ENCODE measurements at places on chromosomes 4 and X.
A peak's percentile ranks its signal among the peaks of the same experiment; 100 is the strongest.

DNA sequence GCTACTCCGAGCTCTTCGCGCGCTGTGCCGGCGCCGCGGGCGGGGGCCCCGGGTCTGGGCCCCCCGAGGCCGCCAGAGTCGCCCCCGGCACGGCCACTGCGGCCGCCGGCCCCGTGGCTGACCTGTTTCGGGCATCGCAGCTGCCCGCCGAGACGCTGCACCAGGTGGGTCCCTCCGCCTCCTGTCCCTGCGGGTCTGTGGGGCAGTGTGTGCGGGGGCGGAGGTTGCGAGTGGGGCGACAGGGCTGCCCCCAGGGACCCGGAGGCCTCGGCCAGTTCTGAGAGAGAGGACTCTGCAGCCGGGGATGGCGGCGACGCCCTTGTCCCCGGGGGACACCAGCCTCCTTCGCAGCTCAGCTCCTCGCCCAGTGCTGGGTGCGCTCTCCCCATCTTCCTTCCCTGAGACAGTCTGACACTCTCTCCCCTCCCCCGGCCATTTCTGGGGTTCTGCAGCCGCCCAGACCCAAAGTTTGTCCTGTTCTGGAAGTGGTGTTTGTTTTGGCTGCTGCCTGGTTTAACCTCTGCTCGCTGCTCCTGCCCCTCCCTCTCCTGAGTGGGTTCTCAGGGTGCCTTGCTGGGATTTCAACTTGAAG lies 609 bp downstream of the REPS2 start:
- peak; percentile 7 for DNase-seq

DNA sequence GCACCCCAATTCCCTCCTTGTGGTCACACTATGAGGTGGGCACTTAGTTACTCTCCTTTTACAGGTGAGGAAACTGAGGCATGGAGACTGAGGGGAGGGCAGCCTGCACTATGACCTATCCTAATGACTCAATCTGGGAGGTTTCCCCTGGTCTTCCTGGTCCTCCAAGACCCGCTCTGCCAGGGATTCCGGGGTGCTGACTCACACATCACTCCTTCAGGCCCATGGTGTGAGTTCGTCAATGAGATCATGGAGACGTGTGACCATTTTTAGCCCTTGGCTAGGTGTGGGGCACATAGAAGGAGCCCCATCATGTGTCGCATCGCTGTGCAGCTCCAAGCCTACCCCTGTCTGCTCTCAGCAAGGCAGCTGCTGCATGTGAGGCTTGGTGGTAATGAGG lies 32.4 kb upstream of the BCOR start:
- DNase-seq = no peak

- peak; percentile 6 for DNase-seq
Measured at GRCh38 chrX:3678328-3678727, 35.1 kb downstream of the PRKX start.

DNA sequence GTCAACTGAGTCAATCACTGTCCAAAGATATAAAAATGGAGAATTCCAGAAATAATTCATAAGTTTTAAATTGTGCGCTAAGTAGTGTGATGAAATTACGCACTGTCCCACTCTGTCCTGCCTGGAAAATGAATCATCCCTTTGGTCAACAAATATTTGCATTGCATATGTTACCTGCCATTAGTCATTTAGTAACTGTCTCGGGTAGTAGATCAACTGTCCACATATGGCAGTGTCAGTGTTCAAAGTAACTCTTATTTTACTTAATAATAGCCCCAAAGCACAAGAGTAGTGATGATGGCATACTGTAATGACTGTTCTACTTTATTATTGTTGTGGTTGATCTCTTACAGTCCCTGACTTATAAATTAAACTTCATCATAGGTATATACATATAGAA lies 3.4 kb downstream of the YTHDC1 start:
- DNase-seq = no peak

DNA sequence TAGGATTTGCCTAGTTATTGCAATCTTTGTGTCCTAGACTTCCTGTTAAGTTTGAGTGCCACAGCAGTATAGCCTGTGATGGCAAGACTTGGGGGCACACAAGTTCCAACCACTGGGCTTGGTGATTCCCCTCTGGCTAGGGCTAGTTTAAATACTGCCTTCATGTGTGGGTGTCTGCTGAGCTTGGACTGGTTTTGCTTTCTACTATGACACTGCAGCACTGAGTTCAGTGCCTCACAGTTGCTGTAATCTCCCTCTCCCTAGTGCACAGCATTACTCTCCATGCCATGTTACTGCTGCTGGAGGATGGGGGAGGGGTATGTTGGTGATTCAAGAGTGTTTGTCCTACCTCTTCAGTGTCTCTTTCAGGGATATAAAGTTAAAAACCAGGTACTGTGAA lies 379.6 kb downstream of the IL15 start:
- DNase-seq = no peak

GRCh38 chr4:103099691-103100392 lies at the start of gene BDH2:
TSS of gene BDH2 (minus strand) at chr4:103099834. CDS start at chr4:103096254, 3,580 bp downstream.
- peak; percentile 83 for DNase-seq

GRCh38 chrX:5876984-5877596 lies 351.6 kb downstream of the NLGN4X start:
- DNase-seq = no peak

DNA sequence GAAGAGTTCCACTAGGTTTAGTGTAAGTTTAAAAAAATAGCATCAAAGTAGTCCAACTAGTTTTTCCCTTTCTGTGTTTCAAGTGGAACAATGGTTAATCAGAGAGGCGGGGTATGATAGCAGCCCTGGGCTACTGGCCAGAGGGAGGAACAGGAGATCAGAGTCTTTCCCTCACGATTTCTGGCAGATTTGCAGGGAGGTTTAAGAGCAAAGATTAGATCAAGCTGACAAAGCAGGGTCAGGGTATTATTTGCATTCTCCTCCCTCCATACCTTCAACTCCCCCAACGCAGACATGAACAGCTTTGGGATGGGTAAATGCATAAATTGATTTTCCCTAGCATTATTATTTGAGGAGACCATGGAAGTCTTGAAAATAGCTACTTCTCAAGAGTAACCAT lies 277.6 kb upstream of the DIAPH2 start:
- DNase-seq = no peak

GRCh38 chrX:10755439-10756334 lies 135.3 kb upstream of the MID1 start:
- DNase-seq = no peak

DNA sequence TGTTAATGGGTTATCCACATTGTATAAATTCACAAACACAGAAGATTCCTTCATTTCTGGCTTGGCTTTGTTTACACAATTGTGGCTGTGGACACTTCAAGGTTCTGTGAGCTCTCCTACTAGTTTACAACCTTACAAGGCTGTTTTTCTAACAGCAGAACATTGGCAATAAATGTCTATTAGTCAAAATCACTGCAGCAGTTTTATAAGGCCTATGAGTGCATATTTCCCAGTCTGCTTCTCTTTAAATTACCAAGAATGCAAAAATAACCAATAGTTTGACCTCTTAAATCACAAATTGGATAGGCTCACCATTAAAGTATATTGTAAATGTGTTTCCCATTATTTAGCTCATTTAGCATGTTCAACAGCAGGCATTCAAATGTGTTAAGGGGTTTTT lies 239.2 kb downstream of the DKK2 start:
- no peak for DNase-seq

- DNase-seq = no peak
Measured at GRCh38 chr4:19024047-19024446, 1002.5 kb upstream of the LCORL start.

- no peak for DNase-seq
Measured at GRCh38 chr4:155807021-155807420, 48.2 kb downstream of the GUCY1B1 start.

DNA sequence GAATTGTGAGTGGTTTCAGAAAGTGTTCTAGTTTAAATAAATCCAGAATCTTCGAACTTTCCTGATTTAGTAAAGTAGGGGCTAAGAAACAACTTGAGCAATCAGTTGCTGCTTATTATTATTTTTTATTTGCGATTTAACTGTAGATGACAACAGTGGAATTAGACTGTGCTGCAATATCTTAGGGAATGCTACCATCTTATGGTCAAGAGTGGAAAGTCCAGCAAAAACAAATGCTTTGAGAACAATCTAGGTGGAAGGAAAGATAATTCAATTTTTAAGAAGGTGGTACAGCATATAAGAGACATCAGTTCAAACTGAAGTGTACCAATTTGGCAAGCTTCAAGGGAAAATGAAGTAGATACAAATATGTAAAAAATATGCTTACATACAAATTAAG lies 73.3 kb downstream of the CYLC1 start:
- peak; percentile 0 for DNase-seq

Measured in NCI-H345 (cell line).